Activated naive CD4-positive, alpha-beta T cell treated with anti-CD3 and anti-CD28 coated beads, Interleukin-2, amount 50 U/mL, for 16 hours (primary cell): ENCODE measurements at places on chromosomes 16 and 17.

DNA sequence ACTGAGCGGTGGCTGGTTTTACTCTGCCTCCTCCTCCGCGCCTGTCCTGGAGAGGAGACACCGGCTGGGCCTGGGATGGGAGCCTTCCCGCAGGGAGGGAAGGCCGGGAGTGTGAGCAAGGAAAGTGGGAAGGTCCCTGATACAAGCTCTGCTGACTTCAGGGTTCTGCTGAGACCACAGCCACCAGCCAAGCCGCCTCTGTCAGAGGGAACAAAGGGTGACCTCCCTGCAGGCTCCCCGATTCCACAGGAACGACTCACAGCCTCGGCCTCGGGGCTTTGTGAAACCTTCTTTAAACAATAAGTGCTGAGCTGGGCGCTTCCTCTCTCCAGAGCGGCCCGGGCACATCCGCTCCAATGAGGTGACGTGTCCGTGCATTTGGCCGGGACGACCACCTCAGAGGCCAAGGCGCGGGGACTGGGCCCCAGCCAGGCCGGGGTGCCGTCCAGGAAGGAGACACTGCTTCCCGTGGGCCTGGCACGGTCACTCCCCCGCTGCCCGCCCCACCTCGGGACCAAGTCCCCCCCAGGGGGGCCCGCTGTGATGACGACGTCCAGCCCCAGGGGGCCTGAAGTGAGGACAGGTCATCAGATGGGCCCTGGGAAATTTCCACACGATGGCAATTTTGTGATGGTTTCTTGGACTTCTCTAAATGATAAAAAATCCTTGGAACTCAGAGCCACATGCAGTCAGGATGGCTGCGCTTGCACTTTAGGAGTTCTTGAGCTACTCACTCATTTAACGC lies 11.8 kb upstream of the CIBAR2 start:
- no peak for DNase-seq

DNA sequence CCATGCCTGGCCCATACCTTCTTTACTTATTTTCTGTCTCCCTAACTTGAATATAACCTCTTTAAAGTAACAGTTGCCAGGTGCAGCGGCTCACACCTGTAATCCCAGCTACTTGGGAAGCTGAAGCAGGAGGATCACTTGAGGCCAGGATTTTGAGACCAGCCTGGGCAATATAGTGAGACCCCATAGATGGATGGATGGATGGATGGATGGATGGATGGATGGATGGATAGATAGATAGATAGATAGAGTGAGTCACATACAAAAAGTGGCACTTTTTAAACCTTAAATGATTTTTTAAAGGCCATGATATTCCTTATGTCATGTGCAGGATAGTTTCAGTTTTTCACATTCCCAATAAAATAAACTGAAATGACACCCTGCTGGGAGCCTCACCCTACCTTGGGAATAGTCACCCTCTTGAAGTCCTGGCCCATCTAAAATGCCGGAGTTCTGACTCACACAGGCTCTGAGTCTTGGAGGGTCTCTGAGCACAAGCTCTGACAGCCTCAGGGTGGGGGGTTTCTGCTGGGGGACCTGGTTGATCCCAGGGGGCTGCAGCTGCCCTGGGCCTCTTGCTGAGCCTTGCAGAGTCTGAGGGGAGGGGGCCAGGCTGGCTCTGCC lies 26.2 kb downstream of the CPNE2 start:
- no peak for DNase-seq

DNA sequence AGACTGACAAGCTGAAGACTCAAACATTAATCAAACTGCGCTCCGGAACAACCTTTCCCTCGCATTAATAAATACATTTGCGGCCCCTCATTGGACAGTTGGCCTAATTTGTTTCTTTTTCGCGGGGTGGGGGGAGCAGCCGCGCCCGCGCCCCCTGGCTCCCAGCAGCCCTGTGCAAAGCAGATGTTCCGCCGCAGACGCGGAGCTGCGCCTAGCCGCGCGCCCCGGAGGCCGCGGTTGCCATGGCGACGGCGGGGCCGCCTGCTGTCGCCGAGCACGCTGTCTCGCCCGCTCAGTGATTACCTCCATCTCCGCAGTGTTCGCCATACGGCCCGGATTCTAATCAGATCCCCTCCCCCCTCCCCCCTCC lies 25.5 kb downstream of the COPZ2 start:
- peak; percentile 64 for DNase-seq

DNA sequence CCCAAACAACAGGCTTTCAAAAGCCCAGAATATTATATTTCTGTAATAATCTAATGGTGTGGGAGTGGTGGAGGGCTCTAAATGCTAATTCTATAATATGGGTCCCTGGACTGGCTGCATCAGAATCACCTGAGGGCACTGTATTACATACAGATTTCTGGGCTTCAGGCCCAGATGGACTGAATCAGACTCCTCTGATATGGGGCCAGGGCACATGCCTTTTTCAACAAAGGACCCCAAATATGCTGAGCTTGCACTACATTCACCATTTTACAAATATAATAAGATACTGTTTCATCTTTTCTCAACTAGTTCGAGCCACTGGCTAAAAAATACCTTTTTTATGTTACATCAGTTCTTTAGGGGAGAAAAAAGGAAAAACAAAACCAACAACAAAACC lies 309.7 kb downstream of the MAP2K6 start:
- DNase-seq, result no peak
